ENCODE measurements at places on chromosomes 7 and 10.

GRCh38 chr7:122304319-122304975, at the start of gene FEZF1:
FEZF1 (minus strand) TSS chr7:122304750; CDS start chr7:122304437, 313 bp downstream.
- DNase-seq, result peak; percentile 85

- no peak for DNase-seq
Observed at GRCh38 chr10:60086862-60087261, 180.5 kb upstream of the CCDC6 start.

- no peak for DNase-seq
Observed at GRCh38 chr7:133623721-133624120, 370.8 kb downstream of the EXOC4 start.

- no peak for DNase-seq
Observed at GRCh38 chr10:82377608-82378007, 502.6 kb downstream of the NRG3 start.

DNA sequence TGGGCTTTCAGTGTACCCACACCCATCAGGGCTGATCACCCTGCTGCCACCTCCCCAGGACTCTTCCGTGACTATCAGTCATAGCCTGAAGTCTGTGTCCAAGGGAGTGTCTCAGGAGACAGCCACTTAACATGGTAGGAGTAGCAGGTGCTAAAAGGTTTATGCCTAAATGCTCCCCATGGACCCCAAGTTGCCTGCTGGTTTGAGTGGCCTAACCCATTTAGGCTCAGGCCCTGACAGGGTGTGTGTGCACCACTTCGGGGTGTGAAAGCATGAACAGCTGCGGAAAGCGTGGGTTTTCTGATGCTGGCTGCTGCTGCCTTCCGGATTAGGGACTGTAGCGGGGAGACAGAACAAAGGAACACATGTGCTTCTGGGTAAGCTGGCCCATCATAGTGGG, 93.2 kb upstream of the SAMD8 start:
- no peak for DNase-seq

DNA sequence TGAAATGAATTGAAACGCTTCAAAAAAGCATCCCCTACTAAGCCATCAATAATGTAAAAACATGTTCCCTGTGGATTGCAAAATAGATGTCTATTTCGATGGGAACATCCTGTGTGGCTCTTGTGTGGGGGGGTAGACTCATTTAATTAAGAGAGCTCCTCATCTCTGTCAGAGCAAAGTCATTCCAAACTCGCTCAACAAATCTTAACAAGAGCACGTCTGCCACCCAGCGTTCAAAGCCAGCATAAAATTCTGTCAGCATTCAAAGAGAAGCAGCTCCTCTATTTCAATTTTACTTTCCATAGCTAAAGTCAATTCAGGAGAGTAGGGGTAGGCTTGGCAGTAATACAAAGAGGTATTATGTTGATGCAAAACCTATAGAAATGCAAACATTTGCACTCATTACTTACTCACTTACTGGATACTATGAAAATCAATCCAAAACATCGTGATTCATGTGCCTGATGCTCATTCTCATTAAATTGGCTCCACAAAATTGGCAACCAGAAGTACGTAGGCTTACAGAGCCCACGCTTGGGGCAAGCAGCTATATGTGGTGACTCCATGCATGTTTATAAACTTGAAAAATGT, 114.9 kb downstream of the IPMK start:
- DNase-seq, result no peak

DNA sequence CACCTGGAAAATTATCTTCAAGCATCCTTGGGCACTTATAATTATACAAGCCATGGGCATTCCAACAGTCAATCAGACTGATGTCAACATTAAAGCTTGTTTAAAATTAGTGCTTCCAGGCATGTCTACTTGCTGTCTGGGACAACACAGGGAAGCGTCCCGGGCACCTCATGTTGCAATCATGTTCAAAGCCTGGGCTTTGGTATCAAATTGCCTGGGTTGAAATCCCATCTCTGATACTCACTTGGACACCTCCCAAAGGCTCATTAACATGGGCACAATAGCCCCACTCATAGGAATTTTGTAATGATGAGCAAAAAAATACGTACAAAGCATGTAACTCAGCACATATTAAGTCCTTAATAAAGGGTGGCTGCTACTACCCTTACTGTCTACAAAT, 14.4 kb downstream of the AIFM2 start:
- no peak for DNase-seq

DNA sequence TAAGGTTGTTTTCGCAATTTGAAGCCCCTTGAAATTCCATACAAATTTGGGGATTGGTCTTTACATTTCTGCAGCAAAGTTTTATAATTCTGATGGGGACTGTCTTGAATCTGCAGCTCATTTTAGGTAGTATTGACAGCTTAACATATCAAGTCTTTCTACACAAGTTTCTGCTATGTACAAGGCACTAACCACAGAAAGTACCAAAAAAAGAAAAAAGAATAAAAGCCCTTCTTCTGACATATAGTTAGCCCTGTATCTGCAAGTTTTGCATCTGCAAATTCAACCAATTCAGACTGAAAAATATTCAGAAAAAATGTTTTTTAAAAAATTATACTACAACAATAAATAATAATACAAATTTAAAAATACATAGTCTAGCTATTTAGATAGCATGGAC, 15.3 kb downstream of the POT1 start:
- DNase-seq, result no peak

DNA sequence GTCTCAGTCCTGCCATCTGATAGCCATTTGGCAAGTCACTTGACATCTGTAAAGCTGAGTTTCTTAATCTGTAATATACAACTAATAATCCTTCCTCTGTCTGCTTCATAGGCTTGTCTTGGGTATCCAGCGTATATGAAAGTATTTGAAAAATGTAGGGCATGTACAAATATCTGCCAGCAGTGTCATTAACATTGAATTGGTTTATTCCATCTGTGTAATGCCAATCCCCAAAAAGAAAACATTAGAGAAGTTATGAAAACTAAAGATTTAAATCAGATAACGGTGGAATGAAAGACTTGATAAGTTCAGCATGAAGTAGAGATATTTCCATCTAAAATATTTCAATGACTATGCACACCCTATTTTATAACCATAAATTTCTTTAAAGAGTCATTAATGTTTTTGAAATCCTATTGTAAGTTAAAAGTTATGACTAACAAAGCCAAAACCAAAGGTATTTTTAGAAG, 9.8 kb upstream of the RTKN2 start:
- no peak for DNase-seq

GRCh38 chr7:86933295-86933845, 126.1 kb downstream of the ELAPOR2 start:
- no peak for DNase-seq

DNA sequence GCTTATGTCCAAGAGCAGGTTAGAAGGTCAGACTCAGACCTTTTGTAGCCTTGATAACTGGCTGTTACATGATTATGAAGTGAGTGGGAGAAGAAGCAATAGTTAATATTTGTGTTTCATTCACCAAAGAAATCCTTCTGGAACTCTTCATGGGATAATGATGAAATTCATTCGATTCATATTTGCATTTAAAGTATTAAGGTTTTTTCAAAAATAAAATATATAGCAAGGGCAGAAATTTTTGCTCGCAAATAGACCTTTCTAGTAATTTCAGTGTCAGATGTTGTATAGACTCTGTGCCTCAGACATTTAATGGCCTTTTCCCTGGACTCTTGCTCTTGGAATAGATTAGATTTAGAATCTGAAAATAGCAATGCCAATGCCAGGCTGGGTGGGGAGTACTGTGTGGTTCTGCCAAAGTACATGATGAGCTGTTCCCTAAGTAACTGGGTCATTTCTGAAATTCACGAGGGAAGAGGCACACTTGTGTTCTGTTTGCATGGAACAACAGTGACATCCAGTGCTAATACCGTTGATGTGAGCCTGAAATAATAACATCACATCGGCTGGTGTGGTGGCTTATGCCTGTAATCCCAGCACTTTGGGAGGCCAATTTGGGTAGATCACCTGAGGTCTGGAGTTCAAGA, 119.2 kb downstream of the MBL2 start:
- DNase-seq, result no peak

- DNase-seq, result peak; percentile 71
Observed at GRCh38 chr10:91908337-91909116, 759 bp downstream of the FGFBP3 start.

DNA sequence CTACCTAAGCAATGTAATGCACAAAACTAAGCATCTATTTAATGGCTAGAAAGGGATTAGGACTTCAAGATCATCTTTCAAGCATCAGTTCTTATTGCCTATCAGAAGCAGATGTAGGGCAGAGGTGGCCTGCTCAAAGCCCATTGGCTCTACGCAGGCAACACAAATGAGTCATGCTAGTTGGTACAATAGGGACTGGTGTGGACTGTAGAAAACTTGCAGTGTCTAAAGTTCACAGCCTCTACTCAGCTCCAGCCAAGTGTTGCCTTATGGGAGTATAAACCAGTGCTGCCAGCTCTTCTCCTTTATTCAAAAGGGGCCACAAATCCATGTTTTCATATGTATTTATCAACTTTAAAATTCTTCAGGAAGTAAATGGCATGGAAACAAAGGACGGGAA, 31.7 kb downstream of the ASAH2 start:
- no peak for DNase-seq

GRCh38 chr7:149846436-149847046, 8.4 kb downstream of the ZNF862 start:
- DNase-seq, result no peak

DNA sequence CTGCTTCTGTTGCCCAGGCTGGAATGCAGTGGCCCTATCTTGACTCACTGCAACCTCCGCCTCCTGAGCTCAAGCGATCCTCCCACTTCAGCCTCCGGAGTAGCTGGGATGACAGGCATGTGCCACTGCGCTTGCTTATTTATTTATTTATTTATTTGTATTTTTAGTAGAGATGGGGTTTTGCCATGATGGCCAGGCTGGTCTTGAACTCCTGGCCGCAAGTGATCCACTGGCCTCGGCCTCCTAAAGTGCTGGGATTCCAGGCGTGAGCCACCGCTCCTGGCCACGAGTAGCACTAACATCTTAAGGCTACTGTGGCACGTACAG, 70.9 kb downstream of the CARD11 start:
- no peak for DNase-seq

- no peak for DNase-seq
Observed at GRCh38 chr10:62019685-62020359, 118.3 kb downstream of the ARID5B start.

GRCh38 chr10:80660266-80660665, 122.6 kb downstream of the SH2D4B start:
- DNase-seq, result no peak

DNA sequence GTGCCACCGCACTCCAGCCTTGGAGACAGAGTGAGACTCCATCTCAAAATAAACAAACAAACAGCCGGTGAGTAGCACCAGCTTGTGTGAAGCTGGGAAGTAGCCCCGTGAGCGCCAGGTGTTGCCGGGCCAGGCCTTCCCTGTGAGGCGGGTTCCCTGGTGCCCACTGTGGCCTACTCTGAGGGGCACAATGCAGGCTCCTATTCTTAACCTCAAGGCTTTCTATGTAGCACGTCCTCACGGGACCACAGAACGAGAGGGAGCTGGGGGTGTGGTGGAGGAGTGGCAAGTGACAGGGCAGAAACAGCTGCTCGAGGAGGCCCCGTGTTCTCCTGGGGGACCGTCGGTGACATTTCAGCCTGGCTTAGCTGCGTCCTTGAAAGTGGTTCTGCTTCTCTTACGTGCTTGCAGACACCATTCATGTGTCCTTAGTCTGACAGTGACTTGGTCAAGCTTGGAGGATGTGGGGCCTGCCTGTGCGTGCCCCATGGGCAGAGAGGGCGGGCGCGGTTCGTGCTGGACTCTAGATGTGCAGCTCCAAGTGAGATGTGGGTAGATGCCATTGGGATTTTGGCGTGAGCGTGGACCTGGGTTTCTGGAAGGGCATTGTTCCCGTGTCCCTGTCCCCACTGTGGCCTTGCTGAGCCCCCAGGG, 116.6 kb downstream of the NKX6-2 start:
- no peak for DNase-seq

GRCh38 chr10:50464004-50464409, 159.7 kb downstream of the SGMS1 start:
- DNase-seq, result no peak

DNA sequence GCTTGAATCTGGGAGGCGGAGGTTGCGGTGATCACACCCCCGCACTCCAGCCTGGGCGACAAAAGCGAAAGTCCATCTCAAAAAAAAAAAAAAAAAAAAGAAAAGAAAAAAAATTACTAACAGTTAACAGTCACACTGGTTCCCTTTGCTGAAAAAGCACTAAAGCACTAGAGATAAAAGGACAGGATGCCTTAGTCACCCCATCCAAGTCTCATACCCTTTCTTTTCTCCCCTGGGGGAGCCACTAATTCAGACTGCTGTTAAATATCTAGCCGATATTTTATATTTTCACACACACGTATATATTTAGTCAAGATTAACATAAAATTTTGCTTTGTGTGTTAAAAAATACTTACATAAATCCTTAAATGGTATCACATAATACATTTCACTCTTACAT, 25.2 kb downstream of the BAIAP2L1 start:
- no peak for DNase-seq

DNA sequence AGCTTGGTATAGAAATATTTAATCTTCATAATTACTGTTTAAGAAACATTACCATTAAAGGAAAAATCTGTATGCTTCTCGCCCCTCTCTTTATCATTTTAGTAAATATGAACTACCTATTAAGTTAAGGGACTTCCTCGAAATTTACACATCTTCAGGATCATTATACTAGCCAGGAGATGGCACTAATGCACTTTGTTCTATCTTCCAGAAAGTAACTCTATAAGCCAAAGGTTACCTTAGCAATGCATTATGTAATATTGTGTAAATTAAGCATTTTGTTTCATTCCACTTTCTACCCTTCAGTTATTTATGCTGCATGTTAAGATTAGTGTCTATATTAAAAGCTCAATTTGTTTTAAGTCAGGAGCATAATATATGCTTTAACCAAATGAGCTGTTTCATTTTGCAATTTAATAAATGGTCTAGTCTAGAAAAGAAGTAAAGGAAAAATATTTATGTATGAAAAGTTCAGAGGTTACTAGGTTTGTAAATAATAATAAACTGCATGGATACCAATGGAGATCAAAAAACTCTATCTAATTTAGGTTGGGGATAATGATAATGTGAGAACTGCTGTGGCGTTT, 128.5 kb downstream of the ANKRD7 start:
- no peak for DNase-seq
